Forelimb muscle (tissue), 1 donor: ENCODE measurements at places on chromosomes 2 and 18. TPM values are rescaled to one million over a fixed set of nuclear protein-coding genes. Genes with fewer than 3 reads are reported as not detected.

DNA sequence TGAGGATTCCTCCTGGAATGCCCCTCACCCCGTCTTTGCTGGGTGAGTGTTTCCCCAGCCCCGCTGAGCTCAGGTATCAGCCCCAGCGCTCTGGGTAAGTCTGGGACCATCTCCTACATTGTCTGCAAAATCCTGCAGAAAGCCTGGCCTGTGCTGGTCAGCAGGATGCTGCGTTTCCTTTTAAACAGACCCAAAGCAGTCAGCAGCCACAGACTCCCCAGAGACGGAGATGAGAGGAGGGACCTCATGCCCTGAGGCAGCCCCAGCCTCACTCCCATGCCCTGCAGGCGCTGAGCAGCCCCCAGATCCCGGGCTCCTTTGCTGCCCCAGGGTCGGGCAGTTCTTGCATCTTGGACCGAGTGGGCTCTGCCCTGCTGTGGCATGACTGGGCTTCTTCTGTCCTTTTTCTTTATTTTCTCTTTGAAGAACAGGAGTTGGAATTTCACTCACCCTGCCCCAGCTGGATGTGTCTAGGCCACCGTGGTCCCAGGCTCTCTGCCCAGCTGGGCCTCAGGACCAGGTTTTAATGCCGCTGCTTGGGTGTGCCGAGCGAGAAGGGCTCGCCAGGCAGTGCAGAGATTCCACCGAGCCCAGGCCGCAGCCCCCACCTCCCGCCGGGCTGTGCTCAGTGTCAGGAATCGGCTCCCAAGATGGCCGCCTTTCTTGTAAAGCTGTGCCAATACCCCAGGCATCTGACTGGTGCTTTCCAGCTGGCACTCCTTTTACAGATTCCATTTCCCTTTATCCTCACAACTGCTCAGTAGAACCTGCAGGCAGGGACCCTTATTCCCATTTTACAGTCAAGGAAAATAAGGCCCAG lies 43.6 kb downstream of the ODC1 start:
- DNase-seq, result no peak

The CHRNG gene
- polyA plus RNA-seq, result 160 TPM

DNA sequence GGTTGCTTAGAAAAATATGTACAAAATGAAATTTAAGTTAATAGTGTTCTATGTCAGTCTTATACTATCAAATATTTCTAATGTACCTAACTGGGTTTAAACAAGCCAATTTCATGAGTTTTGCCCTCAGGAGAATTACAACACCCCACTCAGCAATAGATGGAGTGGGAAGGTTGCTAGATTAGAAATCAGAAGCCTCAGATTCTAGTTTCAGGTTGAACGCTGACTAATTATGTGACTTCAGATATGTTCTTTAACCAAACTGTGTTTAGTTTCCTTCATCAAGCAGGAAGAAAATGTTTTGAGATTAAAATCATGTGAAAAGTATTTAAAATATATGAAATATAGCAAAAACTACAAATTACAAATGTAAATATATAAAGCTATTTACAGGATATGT lies 133.8 kb upstream of the KCNH7 start:
- DNase-seq, result no peak

DNA sequence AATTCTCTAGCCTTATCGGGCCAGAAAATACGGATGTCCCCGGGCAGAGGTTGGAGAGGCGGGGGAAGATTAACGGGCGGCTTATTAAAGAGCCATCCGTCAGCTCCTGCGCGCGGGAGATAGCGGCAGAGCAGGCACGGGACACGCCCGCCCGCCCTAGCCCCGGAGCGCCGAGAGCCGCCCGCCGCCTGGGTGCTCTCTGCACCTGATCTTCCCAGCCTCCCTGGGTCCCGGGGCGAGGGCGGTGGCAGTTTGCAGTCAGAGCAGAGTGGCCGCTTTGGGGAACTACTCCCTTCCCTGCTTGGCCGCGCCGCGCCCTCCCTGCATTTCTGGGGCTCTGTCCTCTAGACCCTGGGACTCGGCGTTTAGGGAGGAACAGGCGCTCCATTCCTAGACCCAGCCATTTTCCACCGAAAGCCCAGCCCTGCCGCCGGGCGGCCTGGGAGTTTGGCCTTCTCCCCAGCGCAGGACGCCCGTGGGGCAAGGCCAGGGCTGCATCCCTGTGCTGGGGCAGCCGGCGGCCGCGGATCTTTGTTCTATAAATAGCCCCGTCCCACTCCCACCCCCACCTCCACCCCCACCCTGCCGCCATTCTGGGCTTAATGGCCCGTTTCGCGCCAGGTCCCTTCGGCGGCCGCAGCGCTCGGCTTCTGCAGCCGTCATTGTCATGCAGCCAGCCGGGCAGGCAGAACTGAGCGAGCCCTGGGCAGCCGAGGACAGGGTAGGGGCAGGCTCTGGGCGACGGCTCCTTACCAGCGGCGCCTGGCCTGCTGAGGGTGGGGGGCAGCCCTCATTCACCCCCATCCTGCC lies 6.6 kb downstream of the GAD1 start:
- DNase-seq, result no peak

The RBKS gene
- polyA plus RNA-seq, result 1.1 TPM

DNA sequence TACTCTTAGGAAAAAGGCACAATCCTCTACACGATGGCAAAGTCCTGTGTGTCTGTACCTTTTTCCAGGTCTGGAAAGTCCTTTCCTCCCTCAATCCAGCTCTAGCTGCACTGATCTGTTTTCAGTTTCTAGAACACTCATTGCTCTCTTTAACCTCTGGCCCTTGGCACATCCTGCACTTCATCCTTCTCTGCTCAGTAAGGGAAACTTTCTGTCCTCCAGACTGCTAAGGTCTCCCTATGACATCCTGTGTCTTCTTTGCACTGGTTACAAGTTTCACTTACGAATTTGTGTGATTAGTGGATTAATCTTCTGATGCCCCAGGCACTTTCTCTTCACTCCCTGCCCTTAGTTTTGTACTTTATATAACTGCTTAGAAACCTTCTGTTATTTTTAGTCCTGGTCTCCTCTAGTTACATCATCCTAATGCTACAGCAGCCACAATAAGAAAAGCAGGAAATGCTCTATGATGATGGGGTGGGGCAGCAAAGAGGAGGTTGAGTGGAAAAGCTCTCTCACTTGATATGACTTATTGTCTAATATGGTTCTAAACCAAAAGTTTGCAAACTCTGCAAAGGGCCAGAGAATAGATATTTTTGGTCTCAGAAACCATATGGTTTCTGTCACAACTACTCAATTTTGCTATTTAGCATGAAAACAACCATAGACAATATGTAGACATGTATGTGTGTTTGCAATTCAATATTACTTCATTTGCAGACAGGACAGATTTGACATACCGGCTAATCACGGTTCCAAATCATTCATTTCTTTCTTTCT lies 568.2 kb downstream of the THSD7B start:
- no peak for DNase-seq
